NCI-H510A treated with DMSO at 0.1 percent for 48 hours (cell line): ENCODE measurements at places on chromosomes 12 and 14.

GRCh38 chr12:50620109-50620977, 115.6 kb downstream of the DIP2B start:
- peak; percentile 80 for DNase-seq

DNA sequence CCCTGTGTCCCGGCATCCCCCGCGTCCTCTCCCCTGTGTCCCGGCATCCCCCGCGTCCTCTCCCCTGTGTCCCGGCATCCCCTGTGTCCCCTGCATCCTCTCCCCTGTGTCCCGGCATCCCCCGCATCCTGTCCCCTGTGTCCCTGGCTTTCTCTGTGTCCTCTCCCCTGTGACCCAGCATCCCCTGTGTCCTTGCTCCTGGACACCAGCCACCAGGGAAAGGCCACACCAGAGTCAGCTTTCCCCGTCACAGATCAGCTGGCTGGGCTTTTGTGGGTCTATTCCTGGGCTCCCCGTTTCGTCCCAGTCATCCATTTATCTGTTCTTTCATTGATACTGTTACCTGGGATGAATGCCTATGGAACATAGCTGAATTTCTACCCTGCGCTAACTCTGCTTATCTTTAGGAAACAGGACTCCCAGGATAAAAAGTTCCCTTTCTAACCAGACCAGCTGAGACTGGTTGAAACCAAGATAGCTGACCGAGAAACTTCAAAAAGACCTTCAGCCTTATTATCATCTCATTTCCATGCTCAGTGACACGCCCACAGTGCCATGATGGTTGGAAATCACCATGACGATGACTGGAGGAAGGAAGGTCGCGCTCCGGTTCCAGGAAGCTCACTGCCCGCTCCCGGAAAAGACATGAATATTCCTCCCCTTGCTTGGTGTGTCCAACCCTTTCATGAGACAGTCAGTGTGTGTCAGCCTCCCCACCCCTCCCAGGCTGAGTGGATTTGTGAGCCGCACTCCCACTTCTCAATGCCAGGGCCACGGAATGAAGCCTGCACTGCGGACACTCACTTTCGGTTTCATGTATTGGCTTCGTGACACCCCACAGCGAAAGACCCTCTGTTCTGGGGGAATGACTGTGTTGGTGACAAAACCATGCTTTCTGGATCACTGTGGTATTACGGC, 276.4 kb upstream of the SFSWAP start:
- no peak for DNase-seq

DNA sequence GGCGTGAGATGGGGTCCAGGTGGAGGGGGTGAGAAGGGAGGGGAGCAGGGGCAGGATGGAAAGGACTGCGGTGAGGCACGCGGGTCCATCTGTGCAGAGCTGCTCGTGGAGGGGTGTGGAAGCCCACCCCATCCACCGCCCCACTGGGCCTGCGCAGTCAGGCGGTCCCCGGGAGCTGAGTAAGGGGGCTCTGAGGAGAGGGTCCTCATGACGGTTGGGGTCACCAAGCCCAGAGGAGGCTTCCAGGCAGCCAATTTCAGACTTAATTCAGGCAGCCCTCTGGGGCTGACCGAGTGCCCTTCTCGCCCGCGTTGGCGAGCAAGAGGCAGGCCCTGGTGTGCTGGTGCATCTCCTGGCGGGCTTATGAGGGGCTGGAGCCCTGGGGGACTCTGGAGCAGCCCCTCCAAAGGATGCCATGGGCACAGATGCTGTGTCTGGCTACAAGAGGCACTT, 115.5 kb downstream of the KIF26A start:
- DNase-seq, result no peak

DNA sequence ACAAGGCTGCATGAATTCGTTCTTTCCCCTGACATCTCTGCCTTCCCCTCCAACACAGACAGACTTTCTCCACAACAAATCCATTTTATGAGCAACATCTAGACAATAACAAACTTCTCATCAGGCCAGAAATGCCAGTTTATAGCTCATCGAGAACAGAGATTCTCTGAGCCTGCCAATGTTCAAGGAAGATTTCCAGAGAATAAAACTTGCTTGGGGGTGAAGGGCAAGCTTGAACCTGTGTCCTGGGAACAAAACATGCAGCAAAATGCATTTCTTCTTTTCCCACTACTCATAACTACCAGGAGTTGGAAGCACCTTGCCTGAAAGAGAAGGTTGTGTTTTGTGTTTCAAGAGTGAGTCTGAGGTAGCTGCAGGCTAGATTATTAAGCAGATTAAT, 6.8 kb downstream of the MAP1LC3B2 start:
- DNase-seq, result no peak

DNA sequence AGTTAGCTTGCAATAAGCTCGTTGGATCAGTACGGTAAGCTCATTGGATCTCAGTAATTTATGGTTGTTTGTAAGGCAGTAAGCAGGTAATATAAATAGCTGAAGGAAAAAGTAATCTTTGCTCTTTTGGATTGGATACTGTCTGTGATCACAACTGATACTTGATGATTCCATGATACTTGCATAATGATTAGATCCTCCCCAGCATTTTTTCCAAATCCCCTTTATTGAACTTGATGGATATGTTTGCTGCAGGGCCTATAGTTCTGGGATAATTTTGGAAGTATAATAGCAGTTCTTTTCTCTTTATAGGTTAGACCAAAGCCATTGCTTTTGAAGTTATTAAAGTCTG, 5.2 kb downstream of the MDM2 start:
- no peak for DNase-seq

GRCh38 chr12:29783773-29784666, at the start of gene TMTC1:
TSS of gene TMTC1 (minus strand) at chr12:29783942. CDS start at chr12:29783751, 191 bp downstream.
- peak; percentile 23 for DNase-seq

DNA sequence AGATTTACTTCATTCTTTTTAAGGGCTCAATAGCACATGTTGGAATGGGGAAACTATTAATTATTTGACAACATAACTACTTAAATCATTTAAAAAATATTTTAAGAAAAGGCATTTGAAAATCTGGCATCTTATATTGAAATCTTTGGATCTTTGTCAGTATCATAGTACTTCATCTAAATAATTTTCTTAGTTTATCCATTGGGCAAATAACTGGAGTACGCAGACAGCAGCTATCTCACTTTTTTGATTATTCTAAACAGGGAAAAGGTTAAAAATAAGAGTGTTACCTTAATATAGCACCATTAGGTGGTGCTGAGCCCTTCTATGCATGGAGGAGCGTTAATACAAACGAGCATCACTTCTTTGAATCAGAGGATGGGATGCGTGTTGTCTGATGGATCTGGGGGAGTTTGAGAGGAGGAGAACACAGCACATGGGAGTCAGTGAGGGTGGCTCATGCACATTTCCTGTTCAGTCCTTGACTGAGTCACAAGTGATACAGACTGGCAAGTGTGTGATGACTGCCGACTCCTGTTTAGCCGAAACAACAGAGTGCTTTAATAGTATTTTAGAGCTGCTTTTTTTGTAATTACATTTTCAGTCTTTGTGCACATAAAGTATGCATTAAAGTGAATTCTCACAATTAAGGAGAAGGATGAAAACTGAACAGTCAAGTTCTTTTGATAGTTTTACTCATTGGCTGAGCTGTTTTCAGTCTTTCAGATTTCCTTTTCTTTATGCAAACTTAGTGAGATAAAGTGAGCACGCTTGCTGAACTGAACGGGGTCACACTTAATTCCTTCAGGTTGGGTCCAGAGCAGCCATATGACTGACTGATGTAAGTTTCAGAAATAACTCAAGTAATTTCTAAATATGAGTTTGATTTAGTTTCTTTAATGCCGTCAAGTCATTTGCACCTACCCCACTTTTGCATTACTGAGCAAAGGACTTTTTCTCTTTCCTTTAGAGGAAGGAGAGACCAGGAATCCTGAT, 92.7 kb downstream of the DIP2B start:
- no peak for DNase-seq

GRCh38 chr12:108691998-108692808, 39.1 kb downstream of the CORO1C start:
- DNase-seq, result peak; percentile 80
